ENCODE measurements at places on chromosomes 5 and 9.

GRCh38 chr9:137174722-137175293, 3.0 kb upstream of the TMEM210 start:
- no peak for DNase-seq

DNA sequence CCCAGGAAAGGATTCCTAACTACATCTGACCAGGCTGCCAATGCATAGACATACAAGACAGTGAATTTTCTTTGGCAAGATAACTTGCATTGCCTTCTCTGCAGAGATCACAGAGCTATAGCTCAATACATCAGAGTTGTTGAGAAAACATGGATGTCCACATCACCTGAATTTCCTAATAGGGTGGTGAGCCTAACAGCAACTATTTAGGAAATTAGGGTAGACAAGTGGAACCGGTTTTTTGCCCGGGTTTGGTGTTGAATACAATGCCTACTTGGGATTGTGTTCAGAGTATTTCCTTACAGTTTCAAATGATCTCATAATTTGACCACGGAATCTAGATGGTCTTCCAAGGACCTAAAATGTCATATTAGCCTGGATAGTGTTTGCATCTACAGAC, 262.7 kb downstream of the KIF4B start:
- no peak for DNase-seq

DNA sequence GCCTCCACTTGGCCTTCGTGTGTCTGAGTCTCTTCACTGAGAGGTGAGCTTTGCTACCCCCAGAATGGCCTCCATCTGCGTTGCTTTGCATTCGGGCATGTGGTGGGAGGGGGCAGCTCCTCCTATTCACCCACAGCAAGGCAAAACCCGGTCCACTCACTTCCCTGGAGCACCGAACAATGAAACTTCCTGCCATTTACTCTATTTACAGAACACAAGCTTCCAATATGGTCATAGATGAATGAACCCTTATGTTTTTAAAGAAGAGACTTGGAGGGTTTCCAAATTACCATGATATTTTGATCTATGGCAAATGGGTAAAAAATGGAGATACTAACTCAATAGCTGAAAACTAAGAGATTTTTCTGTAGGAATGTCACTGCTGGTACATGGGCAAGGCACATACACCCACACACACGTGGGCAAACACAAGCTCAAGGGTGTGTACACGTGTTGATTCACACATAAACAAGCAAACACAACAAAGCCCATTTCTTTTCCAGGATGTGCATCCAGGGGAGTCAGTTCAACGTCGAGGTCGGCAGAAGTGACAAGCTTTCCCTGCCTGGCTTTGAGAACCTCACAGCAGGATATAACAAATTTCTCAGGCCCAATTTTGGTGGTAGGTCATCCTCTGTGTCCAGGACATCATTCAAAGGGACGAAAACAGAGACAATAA, 5.2 kb downstream of the GABRP start:
- no peak for DNase-seq

- no peak for DNase-seq
These were observed 44.2 kb downstream of the CETN3 start for GRCh38 chr5:90365328-90365727.

DNA sequence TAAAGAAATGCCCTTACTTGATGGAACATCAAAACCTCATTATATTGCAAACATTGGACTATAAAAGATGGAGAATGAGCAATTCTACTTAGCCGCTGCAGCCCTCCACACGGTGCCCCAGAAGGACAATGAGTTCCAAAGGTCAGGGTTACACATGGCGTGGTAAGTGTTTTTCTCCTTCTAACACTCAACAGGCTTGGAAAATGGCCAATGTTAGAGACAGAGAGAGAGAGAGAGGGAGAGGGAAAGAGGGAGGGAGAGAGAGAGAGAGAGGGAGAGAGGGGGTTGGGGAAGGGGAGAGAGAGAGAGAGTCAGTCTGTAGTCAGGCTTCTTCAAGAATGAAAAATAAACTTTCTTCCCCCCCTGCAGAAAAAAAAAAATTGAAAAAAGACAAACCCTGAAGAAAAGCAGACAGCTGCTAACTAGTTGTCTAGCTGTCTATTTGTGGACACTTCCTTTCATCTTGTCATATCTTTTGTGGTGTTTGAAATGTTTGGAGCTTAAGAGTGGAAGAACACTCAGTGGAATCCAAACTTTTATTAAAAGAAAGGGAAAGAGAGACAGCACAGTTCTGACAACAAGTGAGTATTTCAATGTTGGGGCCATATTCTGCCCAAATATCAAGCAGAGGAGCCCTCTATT, 324.8 kb downstream of the TMEM38B start:
- no peak for DNase-seq

DNA sequence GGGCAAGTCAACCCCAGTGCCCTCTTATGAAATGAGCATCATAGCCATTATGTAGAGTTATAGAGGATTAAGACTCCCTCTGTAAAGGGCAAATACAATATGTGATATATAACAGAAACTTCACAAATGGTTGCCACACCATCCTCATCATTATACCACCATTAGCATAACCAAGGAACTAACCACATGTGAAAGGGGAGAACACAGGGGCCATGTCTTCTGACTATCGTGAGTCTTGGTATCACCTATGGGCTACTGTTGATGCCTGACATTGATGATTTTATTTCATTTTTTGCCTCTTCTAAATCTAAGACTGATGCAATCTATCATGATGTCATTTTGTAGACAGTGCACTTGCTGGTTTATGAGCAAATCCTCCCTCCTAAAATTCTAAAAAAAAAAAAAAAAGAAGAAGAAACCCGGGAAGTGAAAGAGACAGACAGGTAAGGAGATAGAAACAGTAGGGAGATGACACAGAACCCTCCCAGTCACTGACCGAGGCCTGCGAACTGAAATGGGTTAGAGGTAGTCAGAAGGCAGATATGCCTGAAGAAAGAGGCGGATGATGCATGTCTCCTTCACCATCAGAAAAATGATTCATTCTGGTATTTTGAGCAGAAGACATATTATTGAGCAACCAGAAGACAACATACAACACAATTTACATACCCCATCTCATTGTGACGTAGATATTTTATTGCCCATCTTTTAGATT, 266.0 kb downstream of the DMAC1 start:
- no peak for DNase-seq

DNA sequence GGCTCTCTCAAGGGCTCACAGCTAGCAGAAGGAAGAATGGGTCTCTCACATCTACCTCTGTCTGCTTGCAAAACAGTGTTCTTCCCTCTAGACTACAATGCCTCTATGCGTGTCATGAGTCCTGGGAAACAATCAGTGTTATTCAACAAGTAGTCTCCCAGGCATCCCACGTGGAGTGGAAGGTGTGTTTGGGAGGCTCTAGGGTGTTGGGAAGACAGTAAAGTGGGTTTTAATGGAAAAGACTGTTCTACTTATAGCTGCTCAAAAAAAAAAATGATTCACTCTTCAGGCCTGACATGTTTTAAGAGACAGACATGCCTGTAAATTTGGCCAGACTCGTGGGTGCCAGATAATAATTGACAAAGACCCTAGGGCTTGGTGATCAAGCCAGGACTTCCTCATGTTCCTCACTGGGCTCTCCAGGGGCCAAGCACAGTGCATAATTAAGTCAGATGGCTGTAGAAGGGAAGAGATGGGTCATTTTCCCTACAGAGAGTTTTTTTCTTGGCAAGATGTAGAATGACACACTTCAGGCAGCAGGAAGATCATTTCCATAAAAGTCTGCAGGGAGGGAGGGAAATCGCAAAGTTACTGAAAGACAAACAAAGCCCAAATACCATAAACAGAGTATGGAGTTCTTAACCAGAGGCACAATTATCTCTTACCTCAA, 246.4 kb downstream of the ACTL7B start:
- DNase-seq, result no peak

DNA sequence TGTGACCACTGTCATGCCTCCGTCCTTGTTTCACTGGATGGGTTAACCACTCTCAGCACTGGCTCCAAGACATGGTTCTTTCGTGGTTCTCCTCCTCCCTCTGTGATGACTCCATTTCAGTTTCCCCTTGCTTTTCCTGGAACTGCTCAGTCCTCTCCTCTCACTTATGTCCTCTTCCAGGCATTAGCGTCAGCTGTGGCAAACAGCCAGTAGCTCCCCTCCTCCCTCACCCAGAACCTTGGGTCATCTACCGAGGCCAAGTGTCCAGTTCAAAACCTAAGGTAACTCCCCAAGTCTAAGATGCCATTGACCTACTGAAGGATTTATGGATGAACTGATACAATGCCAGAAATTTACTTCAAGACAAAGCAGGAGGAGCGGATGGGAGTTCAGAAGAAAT, 9.8 kb upstream of the CORO2A start:
- DNase-seq, result no peak

DNA sequence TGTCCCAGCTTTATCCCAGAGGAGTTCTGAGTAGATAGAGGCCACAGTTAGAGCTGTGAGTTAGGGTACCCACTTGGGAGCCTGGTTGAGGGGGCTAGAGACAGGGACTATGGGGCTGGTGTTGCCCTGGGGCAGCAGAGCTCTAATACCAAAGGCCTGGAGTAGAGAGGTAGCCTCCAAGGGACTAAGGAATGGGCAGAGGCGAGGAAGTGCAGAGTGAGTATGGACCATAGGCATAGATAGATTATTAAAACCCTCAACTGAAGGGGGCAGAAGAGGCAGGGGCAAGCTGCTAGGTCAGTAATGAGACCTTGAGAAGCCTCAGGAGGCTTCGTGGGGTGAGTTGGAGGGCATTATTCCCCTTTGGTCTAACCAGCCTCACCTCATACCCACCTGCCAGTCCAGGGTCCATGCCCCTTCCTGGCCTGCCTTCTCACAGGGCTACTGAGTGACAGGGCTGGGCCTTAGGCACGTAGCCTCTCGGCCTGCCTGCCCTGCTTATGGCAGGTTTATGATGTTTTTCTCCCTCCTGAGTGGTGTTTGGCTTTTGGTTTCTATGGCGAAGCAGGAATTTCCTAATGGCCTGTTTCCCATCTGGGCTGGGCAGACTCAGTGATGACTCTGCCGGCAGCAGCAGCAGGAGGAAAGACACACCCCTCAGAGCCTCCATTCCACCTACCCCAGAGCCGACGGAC, 8.0 kb downstream of the PDLIM4 start:
- no peak for DNase-seq

GRCh38 chr9:37300620-37301019, 121.9 kb upstream of the GRHPR start:
- no peak for DNase-seq

GRCh38 chr9:68978066-68978465, 35.8 kb downstream of the PRKACG start:
- DNase-seq, result no peak

DNA sequence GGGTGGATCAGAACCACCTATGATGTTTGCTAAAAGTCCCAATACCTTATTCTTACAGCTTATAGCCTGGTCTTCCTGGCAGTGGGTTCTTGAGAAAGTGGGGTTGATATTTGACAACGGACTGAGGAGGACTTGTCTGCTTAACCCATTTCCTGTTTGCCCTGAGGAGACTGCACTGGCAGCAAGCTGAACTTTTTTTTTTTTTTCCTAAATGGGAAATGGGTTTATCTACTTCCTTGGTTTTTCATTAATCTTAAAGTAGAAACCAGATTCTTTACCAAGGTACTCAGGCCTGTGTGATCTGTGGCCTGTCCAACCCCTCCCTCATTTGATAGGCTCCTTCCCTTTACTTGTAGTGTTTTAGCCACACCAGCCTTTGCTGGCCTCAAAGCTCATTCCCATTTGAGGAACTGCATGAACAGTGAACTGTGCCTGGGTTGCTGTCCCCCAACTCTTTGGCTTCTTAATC, 47.1 kb downstream of the C9orf57 start:
- DNase-seq, result no peak

DNA sequence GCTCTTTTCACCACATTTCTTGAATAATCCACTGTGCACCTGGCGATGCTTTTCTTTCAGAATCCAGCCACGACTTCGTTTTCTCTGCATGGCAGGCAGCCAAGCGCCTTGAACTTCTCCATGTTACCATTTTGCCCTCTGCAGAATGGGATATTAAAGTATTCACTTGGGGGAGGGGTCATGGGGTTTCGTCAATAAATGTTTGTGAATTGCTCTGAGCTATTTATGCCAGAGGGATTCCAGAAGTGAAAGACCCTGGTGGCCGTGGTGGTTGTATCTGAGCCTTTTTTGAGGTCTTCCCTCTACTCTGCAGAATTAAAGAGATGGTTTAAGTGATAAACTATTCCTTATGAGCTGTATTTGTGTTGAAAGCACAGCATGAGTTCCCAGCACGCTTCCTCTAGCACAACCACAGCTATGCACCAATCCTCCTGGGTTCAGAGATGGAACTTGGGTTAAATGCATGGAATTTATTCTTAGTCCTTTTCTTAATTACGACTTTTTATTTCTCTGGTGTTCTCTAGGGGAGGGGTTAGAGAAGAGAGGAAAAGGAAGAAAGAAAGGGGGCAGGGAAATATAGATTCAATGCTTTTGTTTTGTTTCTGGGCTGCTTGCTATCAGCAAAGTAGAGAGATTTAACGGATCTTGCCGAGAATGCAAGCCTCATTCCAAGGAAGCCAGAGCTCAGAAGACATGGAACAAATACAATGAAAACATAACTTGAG, 478.2 kb upstream of the TNC start:
- DNase-seq, result no peak

DNA sequence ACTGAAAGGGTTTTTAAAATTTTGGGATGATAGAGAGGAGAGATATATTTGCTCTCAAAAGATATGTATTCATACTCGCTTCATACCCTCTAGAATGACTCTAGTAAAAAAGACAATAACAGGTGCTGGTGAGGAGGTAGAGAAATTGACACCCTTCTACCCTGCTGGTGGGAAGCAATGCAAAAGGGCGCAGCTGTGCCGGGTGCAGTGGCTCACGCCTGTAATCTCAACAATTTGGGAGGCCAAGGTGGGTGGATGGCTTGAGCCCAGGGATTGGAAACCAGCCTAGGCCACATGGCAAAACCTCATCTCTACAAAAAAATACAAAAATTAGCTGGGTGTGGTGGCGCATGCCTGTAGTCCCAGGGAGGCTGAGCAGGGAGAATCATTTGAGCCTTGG, 33.9 kb upstream of the NXNL2 start:
- DNase-seq, result no peak

DNA sequence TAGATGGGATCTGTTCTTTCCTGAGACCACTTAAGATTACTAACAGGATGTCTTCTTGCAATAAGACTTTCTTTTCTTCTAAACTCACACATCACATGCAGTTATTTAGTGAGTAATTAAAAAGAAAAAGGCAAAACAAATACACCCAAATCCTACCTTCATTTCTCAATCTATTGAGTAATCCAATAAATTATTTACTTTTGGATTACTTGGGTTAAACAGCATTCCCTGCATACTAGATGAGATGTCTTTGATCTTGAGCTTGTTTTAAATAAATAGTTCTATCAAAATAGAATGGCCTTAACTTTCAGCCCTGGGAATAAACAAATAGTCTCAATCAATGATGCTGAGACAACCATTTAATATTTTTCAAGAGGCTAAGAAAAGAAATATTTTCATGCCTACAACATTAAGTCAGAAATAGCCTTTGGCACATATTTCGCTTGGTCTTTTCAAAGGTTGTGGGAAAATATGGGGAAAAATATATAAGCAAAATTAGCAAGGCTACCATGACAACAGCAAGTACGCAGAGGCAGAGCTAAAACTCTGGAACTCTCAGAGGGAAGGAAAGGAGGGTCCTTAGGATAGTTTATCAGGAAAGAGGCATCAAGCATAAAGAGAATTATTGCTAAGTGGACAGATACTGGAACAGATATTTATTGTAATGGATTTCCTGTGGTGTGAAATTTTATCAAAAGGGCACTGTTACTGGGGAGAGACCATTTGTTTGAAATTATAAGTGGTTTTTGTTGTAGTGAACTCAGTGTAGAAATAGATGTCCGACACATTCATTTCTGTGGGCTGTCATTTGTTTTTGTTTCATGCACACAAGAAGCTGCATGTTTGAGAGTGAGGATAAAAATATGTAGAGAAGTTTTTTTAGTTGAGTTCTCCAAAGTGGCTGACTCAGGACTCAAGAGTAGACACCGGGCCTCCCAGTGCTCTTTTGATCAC, 70.2 kb upstream of the CDH6 start:
- DNase-seq, result no peak

GRCh38 chr5:147344861-147345260, 110.0 kb downstream of the STK32A start:
- no peak for DNase-seq

All from HEK293T (cell line).